Astrocyte (in vitro differentiated cells and primary cell): ENCODE measurements at places on chromosomes 5 and 9. TPM values are rescaled to one million over a fixed set of nuclear protein-coding genes. Genes with fewer than 3 reads are reported as not detected.

MAMDC2 gene
- total RNA-seq = 135 and 211 TPM in 2 replicates

DNA sequence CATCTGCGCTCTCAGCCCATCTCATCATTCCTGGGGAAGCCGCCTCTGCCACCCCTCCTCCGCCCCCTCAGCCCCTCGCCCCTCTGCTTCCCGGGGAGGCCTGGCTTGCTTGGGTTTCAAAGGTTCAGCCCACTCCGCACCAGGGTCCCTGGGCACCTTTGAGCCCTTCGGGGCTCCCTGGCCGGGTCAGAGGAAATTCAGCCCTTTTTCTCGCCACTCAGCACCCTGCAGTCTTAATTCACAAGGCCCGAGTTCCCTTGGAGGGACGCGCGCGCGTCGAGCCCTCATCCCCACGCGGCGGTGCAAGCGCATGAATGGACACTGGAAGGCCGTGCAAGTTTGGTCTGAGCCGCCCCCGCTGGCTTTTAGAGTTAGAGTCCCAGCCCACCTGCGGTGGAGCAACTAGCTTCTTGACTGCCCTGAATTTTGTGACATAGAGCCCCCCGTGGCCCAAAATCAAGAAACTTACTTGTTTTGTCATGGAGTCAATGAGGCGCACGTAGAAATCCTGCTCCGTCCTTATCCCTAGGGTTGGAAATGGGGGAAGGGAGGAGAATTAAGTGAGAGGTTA lies 4.5 kb downstream of the EBF1 start:
- no peaks in the 10 kb centered on the region for H3K36me3 ChIP-seq
- peaks cover 11% of the 10 kb centered on the region for H3K4me1 ChIP-seq

C1QTNF2 gene
- total RNA-seq = 0.62 and 0.64 TPM in 2 replicates

- no peaks in the 10 kb centered on the region for H3K36me3 ChIP-seq
- no peaks in the 10 kb centered on the region for H3K4me1 ChIP-seq
- no peak overlapping the region for H3K4me3 ChIP-seq
Measured at GRCh38 chr9:14547245-14548060, 145.8 kb downstream of the ZDHHC21 start.

DNA sequence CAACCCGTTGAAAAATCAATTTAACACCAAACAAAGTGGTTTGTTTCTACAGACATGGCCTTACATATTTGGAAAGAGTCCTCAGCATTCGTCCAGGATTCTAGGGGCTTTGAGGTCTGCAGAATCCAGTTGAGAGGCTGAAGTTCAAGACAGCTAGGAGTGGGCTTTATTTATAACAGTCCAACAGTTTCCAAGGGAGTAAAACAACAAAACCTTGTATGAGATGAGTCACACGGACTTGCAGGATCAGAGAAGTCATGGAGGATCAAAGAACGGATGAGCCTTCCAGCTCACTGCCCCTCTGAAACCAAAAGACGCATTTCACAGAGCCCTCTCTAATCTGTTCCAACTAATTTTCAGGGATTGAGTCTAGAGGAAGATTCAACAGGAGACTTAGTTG lies 11.1 kb upstream of the ESM1 start:
- H3K27me3 ChIP-seq = no peaks in the 10 kb centered on the region
- no peak overlapping the region for H3K4me3 ChIP-seq
- peak; percentile 68 for DNase-seq
- no peaks in the 10 kb centered on the region for H3K36me3 ChIP-seq
- H3K27ac ChIP-seq = peak overlapping the region; percentile 56
- peaks cover 20% of the 10 kb centered on the region for H3K4me1 ChIP-seq

- H3K4me1 ChIP-seq = peaks cover 12% of the 10 kb centered on the region
- H3K4me3 ChIP-seq = no peak overlapping the region
- no peaks in the 10 kb centered on the region for H3K36me3 ChIP-seq
- DNase-seq = peak; percentile 48
Measured at GRCh38 chr5:135978212-135978631, 23.4 kb upstream of the LECT2 start.

DNA sequence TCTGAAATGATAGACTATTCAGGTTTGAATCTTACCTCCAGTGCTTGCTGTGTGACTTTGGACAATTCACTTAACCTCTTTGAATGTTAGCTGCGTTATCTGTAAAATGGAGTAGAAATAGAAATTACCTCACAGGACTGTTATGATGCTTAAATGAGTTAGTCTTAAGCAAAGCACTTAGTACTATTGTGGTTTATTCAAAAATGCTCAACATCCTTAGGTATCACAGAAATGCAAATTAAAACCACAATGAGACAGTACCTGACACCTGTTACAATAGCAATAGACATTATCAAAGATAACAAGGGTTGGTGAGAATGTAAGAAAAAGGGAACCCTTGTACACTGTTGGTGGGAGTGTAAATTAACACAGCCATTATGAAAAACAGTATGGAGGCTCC lies 77.6 kb upstream of the FREM1 start:
- H3K4me3 ChIP-seq = no peak overlapping the region
- DNase-seq = no peak
- no peak overlapping the region for H3K27ac ChIP-seq
- H3K36me3 ChIP-seq = no peaks in the 10 kb centered on the region
- no peaks in the 10 kb centered on the region for H3K27me3 ChIP-seq
